ENCODE measurements at places on chromosomes 2 and 18.

- DNase-seq: peak; percentile 38
Measured at GRCh38 chr2:237581751-237582746, 8.5 kb downstream of the RAB17 start.

GRCh38 chr2:54148391-54148790, 33.0 kb downstream of the ACYP2 start:
- DNase-seq: no peak

GRCh38 chr2:641872-642815, 35.1 kb downstream of the TMEM18 start:
- DNase-seq: no peak

- DNase-seq: no peak
Measured at GRCh38 chr18:64095056-64095455, 53.8 kb downstream of the LINC00305 start.

- DNase-seq: no peak
Measured at GRCh38 chr2:95333888-95334338, 36.8 kb downstream of the KCNIP3 start.

DNA sequence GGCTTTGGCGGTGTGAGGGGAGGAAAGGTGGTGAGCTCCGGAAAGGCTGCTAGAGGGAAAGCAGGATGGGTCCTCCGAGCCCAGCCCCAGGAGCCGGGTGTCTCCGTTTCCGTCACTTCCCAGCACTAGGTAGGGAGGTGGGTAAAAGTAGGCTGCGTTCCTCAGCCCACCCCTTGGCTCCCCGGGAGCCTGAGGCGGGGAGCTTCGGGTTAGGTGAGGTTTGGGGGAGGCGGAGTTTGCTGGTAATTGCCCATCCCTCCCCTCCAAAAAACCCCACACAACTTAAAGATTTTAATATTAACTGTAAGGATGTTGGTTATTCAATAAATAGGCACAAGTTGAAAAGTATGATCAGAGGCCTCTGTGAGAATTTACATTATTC, 552 bp upstream of the ATF2 start:
- DNase-seq: no peak

GRCh38 chr2:171402906-171403580, 30.7 kb downstream of the METTL8 start:
- DNase-seq: no peak

GRCh38 chr2:160696087-160696452, 202.5 kb upstream of the RBMS1 start:
- no peak for DNase-seq

DNA sequence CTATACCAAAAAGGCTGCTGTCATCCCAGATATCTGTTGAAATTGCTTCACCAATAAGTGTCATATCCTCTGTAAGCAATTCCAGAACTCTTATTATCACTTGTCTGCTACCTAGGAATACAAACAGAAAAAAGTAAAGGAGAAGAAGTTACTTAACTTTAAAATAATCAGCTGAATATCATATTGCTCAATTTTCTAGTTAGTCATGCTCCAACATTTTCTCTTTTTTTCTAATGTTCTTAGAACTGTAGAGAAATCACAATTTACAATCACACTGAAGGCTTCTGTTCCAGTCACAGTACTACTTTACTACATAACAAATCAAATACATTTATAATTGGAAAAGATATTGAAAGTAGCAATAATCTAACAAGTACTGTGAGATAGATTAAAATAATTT, 17.4 kb downstream of the RTTN start:
- DNase-seq: no peak

DNA sequence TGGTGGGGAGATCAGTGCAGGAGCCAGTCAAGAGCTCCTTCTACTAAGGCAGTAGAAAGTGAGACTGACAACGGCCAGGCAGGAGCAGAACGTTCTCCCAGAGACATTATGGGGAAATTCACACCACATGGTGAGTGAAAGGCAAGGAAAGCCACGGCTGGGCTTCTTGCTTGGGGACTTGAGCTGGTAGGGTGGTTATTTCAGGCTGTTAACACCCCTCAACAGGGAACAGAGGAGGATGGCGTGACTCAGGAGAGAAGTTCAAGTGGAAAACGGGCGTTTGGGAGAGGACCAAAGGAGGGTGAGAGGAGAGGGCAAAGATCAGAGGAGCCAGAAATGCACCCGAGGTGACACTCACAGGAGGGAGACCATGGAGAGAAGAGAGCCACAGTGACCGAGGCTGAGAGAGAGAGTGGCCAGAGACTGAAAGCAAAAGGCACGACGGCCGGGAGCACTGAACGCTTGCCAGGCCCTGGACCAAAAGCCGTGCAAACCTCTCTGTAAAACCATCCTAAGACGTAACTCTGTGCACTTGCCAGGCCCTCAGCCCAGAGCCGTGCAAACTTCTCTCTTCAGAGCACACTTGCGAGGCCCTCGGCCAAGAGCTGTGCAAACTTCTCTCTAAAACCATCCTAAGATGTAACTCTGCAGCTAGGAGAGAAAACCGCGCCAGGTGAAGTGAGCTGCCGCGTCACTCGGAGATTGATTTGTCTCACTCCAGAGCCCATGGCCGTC, 7.7 kb downstream of the TPO start:
- DNase-seq: no peak

DNA sequence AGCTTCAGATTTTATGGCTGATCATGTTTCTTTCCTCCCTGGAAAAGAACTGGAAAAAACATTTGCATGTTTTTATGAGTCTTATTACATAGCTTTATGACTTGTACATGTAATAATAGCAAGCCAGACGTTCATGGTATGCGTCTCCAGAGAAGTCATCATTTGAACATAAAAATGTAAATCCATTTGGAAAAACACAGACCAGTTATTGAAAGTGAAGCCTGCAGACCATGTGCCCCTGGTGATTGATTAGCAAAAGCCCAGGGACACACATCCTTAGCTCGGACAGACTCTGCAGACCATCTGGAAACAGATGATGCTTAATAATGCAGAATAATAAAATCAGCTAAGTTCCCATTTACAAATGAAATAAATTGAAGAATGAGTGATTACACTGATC, 283.1 kb downstream of the TDRD15 start:
- DNase-seq: no peak

DNA sequence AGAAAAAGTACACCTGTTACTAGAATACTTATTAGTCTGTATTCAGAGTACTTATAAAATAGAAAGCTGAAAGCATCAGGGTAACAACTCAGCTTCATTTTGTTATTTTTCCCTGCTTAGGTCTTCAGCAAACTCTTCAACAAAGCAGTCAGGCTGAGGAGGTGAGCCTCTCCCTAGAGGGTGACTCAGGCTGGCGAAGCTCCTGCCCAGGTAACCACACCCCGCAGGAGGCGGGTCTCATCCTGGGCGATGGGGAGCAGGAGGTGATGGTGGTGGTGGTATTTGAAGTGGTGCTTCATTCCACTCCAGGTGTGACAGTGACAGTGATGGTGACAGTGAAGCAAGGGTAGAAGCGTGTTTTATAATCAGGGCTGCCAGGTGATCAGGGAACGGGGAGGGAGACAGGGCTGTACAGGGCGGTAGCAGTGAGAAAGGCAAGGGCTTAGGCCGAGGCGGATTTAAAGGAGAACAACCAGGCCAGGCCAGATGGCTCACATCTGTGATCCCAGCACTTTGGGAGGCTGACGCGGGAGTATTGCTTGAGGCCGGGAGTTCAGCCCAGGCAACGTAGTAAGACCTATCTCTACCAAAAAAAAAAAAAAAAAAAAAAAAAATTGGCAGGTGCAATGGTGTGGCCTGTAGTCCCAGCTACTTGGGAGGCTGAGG, 127.1 kb downstream of the SOCS6 start:
- no peak for DNase-seq

DNA sequence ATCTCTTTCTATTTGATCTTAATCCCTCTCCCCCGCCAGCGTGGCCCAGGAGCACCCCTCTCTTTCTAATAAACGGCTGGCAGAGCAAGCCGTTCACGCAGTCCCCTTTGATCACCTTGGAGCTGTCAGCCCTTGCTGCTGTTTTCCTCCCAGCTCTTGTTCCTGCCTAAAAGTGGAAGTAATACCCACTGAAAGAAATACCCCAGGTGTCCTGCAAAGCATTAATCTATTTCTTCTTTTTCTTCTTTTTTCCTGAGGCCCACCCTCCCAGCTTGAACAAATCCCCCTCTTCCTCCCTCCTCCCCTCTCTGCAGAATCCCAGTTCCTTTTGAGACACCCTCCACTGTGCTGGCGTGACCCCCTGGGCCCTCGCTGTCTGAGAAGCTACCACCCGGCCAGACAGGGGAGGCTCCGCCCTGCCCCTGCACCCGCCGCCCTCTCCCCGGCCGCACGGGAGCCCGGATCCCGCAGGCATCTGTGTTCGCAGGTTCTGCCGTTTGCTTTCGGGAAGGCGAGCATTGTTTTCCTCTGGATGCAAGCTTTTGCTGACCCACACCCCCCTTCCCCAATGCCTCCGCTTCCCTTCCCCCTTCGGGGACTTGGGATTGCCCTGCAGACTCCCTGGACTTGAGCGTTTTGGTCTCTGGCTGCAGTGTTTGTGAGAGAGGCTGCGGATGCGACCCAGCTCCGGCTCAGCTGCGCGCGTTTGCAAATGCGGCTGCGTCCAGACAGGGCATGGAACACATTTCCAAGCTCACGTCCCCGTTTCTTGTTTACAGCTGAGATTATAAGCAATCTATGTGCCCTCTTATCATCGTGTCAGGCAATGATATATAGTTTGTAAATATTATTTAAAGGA, 631.5 kb downstream of the NYAP2 start:
- DNase-seq: peak; percentile 29

DNA sequence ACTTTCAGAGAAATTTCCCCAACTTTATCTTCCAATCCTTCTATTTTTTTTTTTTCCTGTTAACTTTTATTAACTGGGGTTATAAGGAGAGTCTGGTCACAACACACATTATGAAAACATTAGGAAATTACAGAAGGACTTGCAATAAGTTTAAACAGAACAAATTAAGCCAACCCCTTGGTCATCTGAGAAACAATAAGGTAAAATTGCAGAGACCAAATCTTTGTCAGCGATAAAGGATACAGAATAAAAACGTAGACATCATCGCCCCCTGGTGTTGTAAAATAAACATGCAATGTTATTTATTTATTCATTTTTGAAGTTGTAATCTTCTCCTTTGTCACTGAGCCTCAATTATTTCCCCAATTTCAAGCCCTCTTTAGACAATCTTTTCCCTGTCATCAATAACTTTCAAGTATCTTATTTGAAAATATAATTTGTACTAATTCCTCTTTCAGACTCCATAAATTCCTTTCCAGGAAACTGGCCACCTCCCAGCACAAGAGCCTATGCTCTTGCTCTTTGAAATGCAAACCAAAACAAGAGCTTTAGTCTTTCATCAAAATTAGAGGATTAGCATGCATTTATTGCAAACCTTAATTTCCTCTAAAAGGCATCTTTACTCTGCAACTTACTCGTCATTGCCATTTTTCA, 19.5 kb downstream of the G6PC2 start:
- peak; percentile 82 for DNase-seq

- DNase-seq: no peak
Measured at GRCh38 chr2:29024882-29025430, 43.9 kb downstream of the TOGARAM2 start.

- no peak for DNase-seq
Measured at GRCh38 chr2:152303951-152304350, 31.0 kb upstream of the FMNL2 start.

- DNase-seq: no peak
Measured at GRCh38 chr2:241091734-241092445, 10.2 kb downstream of the MTERF4 start.

DNA sequence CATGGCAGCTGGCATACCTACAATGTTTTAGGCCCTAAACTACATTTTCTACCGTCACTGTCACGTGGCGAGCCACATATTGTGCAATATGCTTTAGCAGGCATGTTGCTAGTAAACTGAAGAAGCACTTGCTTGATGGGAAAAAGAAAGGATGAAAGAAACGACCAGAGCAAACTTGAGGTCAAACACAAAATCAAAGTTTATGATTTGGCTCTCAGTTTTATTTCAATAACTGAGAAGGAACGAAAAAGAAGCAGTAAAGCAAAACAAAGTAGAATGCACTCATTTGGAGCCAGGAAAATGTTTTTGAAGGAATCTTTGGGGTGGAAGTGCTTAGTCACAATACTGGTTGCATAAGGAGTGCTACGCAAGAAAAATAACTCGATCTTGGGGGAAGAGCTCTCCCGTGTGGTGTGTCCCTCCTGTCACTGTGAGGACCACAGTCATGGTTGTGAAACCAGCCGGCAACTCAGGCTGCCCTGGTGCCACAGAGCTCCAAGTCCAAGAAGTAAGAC, 349.8 kb downstream of the RBM43 start:
- DNase-seq: peak; percentile 14

DNA sequence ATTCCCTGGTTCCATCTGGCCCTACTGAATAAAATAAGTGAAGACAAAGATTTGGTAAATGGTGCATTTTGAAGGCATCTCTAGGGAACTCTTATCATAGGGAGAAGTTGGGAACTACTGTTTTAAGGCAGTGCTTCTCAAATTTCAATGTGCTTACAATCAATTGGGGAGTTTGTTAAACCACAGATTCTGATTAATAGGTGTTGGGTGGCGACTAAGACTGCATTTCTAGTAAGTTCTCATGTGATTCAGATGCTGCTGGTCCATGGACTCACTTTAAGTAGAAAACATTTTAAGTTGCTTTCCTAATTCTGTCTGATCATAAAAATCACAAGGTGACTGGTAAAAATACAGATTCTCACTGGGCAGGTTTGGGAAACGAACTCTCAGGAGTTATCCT, 14.6 kb downstream of the FARSB start:
- DNase-seq: no peak

DNA sequence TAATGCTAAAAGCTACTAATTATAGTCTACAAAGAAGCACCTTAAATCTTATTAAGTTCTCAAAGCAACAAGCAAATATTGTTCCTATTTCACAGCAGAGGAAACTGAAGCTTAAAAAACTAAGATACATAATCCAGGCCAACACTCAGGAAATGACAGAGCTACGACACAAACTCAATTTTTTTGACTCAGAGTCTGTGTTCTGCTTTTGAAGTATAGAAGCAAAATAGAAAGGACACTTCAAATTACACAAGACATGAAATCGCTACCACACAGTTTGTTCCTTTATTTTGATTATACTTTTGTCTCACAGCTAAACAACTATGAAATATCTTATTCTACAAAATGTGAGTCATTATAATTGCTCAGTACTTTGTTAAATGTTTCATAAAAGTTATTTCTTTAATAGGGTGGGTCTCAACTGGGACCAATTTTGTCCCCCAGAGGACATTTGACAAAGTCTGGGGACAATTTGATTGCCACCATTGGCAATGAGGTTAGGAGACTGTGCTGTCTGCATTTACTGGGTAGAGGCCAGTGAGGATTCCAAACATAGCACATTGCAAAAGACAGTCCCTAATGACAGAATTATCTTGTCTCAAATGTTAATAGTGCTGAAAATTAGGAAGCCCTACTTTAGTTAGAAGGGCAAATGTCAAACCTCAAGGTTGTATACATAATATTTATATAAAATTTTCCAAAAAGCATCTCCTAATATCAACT, 101.5 kb upstream of the GRB14 start:
- DNase-seq: peak; percentile 42

DNA sequence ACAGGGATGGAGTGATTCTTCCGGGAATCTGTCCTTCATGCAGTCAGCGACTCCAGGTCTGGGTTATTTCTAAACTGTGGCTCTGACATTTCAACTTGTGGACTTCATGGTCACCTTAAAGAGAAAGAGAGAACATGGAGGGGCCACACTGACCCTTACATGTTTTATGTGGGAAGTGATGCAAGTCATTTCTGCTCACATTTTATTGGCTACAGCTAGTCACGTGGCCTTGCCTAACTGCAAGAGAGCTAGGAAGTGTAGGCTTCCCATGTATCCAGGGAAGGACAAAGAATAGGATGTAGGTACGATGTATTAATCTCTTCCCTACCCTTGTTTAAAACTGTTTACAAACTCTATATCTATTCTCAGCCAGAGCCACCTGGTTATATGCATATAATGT, 30.3 kb upstream of the AFTPH start:
- DNase-seq: no peak

- no peak for DNase-seq
Measured at GRCh38 chr2:6492573-6492972, 373.1 kb downstream of the CMPK2 start.
